ENCODE measurements at places on chromosomes 5 and 9.

DNA sequence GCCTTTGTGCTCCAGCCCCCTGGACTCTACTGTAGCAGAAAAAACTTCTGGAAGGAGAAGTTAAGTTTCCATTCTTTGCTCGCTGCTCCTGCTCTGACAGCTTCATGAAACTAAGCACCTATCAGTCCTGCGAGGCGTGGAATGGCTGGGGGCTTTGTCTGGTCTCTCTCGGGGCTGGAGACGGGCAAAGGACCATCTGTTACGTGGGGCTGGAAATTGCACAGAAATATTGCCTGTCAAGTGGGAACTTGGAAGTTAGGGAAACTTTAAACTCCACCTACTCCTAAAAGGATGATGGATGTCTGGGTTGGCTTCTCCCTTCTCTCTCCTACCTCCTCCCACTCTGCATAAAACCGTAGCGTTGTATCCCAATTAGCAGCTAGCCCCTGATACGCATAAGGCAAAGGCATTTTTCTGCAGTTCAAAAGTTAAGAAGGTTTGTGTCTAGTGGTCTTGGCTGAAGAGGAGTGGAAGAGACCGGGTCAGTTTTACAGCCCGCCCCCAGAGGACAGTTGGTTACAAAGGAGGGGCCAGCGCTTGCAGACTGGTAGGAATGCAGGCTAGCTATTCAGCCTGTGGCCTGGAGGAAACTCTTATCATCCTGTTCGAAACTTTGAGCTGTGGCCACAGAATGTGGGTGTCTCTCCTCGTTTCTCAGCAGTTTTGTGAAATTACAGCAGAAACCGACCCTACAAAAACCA is 1.3 kb downstream of the FBXL7 start:
- no peak for DNase-seq

- DNase-seq, result no peak
These were observed 62.0 kb upstream of the RNU6ATAC start for GRCh38 chr9:134226221-134226930.

- DNase-seq, result no peak
These were observed 162.6 kb downstream of the TRIM32 start for GRCh38 chr9:116849721-116850120.

DNA sequence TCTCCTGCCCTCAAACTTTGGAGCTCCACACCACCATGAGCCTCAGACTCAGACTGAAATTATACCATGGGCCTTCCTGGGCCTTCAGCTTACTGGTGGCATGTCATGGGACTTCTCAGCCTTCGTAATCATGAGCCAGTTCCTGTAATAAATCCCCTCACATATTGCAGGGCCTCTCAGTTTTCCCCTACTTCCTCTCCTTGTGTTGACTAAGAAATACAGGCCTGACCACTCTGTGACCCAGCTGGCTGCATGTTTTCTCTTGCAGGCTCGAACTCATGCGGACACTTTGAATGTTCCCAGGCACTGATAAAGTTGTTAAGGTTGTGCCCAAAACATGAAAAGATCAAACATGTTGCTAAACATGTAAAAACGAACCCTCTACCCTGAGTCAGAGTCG is 26.2 kb upstream of the SHC3 start:
- DNase-seq, result no peak

- DNase-seq, result no peak
These were observed 574.5 kb upstream of the TLE4 start for GRCh38 chr9:78997296-78997695.

- no peak for DNase-seq
These were observed 82.8 kb upstream of the TAS2R1 start for GRCh38 chr5:9712911-9713310.

DNA sequence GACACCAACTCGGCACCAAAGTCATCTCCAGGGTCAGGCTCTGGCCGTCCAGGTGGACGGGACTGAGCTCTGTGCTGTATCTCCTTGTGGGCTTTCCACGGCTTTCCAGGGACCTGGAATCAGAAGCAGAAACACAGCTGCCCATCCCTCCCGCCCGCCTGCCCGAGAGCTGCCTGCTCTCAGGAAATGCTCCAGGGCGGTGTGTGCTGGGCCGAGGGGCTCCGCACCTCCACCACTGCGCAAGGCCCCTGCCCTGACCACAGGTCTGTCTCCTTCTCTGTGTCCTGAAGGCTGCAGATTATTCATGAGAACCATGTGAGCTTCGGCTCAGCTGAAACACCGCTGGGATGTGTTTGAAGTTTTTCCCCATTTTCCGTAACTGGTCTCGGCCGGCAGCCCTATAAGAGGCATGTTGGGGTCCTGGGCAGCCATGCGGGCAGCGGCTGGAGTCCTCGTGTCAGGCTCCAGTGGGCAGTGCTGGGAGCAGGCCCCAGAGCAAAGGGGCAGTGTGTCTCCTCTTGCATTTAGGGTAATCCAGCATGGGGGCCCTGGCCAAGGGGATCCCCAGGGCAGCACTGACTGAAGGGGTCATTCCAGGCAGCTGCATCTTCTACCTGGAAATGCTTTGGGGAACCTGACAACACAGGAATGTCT is 22.8 kb downstream of the NKD2 start:
- DNase-seq, result no peak

- DNase-seq, result no peak
These were observed 12.9 kb downstream of the RALGDS start for GRCh38 chr9:133107961-133108793.

- peak; percentile 11 for DNase-seq
These were observed 112.2 kb downstream of the MTX3 start for GRCh38 chr5:79878721-79879336.

GRCh38 chr5:121969660-121970295 is 8.0 kb downstream of the SRFBP1 start:
- no peak for DNase-seq

DNA sequence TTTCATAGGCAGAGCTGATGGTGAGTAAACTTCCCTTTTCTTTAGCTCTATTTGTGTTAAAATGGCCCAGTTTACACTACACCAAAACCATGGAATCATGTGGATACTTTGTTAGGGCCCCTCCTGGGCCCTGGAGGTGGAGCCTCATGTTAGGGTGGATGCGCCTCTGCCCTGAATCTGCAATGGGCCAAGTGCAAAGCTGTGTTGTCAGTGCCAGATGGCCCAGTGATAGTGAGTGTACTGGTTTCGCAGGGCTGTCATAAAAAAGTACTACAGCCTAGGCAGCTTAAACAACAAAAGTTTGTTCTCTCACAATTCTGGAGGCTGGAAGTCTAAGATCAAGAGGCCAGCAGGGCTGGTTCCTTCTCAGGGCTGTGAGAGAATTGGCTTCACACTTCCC is 64.8 kb downstream of the HSPA4 start:
- DNase-seq, result no peak

GRCh38 chr5:91849069-91849468 is 466.0 kb upstream of the ARRDC3 start:
- no peak for DNase-seq

- no peak for DNase-seq
These were observed 162.5 kb downstream of the SPOCK1 start for GRCh38 chr5:137336565-137337120.

DNA sequence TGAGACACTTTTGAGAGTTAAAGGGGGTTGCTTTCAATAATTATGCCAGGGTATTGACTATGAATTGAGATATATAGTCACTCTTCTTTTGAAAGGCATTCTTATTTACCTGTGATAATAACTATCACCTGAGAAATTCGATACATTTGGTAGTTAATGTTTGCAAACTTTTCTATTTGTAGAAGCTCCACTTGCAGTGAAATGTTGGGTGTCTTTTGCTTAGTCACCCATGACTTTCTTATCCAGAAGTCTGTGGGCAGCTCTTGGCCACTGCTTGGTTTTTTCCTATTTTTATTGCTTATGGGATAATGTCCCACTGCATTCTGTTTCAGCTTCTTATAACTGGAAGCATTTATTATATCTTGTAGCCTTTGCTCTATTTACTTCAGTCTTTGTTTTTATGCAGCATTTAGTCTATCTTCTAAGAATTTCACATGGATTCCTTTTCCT is 3.9 kb downstream of the MACIR start:
- DNase-seq, result no peak

- no peak for DNase-seq
These were observed 162.7 kb upstream of the PDE4D start for GRCh38 chr5:60056191-60056590.

- DNase-seq, result no peak
These were observed 780.5 kb upstream of the ZNF608 start for GRCh38 chr5:125526966-125527365.

DNA sequence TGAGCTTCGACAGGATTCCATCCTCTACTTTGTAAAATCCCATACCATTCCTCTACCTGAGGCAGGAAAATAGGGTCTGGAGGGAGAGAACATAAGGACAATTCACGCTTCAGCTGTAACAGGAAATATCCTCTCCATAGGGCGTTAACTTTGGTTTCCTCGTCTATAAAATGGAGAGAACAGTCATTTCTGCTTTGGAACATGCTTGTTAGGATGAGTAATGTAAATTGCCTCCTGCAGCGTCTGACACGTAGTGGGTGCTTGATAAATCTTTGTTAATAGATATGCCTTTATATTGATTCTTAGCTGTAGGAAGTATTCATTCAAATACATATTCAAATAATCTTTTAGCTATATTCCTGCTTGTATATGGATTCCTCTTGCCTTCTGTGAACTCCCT is 711 bp upstream of the SUB1 start:
- DNase-seq, result no peak

GRCh38 chr5:67248703-67249589 is 52.3 kb upstream of the CD180 start:
- no peak for DNase-seq

DNA sequence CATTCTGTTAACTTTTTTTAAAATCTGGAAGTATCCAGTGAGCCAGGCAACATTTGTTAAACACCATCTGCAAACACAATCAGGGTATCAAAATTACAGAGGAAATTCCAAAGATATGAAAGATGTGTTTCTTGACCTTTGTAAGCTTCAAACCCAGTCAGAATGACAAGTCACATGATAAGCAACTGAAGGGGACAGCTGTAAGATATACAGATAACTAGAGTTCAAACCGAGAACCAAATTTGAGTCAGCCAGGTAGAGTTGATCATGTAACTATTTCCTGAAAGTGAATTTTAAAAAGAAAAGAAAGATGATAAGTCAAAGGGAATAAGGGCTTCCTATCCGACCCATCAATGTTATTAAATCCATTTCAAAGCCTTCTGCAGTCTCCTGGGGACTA is 196.2 kb downstream of the DEPDC1B start:
- DNase-seq, result no peak

DNA sequence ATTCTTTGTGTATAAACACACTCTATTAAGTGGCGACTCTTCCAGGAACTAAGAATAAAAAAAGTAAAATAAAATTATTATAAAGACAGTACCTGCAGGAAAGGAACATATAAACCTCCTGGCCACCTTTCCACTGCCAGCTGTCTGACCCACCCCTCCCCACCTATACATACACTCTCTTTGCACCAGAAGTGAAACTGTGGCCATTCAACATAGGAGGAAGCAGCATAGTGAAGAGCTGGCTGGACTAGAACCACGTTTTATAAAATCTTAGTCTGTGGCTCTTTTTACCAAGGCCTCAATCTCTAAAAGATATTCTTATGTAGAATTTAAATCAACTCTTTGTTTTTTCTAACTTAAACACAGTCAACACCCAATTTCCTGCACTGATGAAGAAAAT is 289.6 kb downstream of the GABRB2 start:
- no peak for DNase-seq

DNA sequence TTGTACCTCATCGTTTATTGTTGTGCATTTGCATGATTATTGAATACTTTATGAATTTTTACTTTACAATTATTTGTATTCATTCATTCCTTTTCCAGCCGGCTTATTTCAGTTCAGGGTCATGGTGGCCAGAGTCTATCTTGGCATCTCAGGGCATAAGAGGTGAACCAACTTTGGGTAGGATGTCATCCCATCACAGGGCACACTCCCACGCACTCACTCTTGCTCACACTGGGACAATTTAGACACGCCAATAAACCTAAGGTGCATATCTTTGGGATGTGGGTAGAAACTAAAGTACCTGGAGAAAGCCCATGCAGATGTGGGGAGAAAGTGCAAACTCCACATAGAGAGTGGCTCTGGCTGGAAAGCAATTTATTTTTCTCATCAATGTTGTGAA is 158.1 kb upstream of the MAST4 start:
- no peak for DNase-seq

DNA sequence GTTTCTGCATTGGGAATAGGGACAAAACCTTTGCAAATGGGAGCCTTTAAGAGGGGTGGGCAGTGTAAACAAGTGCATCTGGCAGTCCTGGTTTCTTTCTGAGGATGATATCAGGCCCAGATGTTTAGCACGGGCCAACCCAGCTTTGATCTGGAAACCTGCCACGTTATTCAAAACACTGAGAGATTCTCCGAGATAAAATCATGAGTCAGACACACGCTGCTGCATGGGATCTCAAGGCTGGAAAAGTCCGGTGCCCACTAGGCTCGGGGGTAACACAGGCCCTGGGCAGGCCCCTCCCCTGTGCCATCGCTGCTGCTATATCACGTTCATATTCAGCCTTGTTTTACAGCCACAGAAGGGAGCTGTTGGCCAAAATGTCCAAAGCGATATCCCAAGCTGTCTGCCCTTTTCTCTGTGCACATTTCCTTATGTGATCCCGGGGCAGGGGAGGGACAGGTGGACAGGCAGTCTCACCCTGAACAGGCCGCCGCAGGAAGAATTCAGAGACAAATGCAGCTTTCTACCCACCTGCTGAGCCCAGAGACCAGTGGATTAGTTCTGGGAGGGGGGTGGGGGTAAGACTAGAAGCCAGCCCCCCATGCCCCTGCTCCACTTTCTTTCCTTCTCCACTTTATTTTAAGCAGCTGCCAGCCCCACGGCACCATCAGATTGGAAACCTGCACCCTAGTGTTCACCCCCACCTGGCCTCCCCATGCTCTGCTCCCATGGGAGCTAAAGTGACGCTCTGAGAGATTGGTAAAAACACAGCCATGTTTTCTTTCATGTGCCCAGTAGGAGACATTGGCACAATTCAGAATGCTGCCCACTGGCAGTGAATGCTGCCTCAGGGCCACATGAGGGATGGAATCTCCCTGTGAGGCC is 63.1 kb downstream of the TMOD1 start:
- no peak for DNase-seq

GRCh38 chr5:87081016-87081415 is 186.7 kb upstream of the RASA1 start:
- no peak for DNase-seq

- DNase-seq, result no peak
These were observed 86.8 kb upstream of the CD180 start for GRCh38 chr5:67283275-67283987.

GRCh38 chr9:31136524-31136923 is 1247.9 kb upstream of the ACO1 start:
- no peak for DNase-seq

DNA sequence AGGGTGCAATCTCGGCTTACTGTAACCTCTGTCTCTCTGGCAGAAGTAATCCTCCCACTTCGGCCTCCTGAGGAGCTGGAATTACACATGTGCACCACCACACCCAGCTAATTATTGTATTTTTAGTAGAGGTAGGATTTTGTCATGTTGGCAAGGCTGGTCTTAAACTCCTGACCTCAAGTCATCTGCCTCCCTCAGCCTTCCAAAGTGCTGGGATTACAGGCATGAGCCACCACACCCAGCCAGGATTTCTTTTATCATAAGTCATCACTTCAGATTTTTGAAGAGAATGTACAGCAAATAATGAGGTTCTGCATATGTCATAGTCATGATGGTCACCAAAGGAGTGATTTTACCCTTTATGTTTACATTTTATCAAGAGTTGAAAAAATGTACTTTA is 108.1 kb downstream of the GCNT1 start:
- no peak for DNase-seq

All from activated CD4-positive, CD25-positive, alpha-beta regulatory T cell (primary cell).